Calu3 (cell line): ENCODE measurements at places on chromosomes 1 and 21. TPM values are rescaled to one million over a fixed set of nuclear protein-coding genes. Genes with fewer than 3 reads are reported as not detected.

GRCh38 chr1:163055531-163055930, 13.6 kb upstream of the RGS4 start:
- DNase-seq = no peak

- no peak for DNase-seq
These were observed 142.6 kb downstream of the SMYD3 start for GRCh38 chr1:246364415-246364941.

DNA sequence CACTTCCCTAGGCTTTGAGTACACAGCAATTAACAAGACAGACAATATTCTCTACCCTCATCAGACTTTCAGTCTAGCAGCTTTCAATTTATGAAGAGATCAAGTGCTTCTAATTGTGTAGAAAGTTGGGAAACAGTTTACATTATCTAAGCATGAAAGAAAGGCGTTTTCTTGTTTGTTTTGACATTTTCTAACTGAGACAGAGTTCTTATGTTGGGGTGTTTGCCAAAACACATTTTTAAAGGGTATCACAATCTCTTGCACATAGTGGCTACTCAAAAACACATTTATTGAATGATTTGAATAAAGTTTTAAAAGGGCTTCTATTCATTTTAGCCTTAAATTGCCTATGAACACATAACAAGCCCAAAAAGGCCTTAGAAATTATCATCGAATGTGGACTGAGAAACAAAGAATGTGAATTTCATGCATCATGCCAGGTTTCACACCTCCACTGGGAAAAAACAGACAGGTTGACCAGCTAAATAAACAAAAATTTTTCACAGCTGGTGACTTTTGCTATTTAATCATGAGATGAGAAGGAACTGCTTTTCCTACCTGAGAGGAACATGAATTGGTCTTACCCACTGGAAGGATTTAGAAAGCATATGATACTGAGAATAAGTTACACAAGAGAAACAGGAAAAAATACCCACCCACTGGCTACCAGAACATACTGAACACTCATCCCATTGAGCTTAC, 394.5 kb upstream of the PKN2 start:
- DNase-seq = no peak

The TRIM17 gene
- total RNA-seq = 2.3 and 3.8 TPM in 2 replicates

GRCh38 chr1:27139980-27140379, 14.9 kb downstream of the SLC9A1 start:
- DNase-seq = no peak

DNA sequence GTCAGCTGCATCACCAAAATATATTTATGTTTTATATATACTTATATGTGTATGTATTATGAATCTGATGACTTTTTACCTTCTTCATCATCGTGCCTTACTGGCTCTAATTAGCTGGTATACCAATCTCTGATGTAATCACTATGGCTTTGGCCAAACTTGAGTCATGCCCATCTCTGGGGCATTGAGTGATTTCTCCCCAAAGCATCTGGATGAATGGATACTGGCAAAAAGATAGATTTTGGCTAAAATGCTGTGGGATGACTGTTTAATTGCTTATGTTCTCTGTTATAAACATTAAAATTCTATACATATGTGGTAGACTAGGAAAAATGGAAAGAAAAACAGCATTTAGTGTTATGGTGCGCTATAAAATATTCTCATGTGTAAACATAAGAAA, 19.6 kb downstream of the CDKN2C start:
- DNase-seq = no peak

- no peak for DNase-seq
These were observed 558.2 kb upstream of the USP24 start for GRCh38 chr1:55773211-55773940.

- DNase-seq = no peak
These were observed 510 bp upstream of the IL10RB start for GRCh38 chr21:33265664-33266049.

DNA sequence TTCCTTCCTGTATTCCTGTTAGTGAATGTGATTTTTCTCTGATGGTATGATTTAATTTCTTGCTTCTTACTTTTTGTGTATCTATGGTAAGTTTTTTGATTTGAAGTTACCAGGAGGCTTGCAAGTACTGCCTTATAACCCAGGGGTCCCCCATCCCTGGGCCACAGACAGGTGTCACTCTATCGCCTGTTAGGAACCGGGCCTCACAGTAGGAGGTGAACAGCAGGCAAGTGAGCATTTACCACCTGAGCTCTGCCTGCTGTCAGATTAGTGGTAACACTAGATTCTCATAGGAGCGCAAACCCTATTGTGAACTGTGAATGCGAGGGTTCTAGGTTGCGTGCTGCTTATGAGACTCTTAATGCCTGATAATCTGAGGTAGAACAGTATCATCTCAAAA, 143.3 kb downstream of the RPS6KC1 start:
- DNase-seq = no peak

The MXRA8 gene
- not detected in 2 replicates for total RNA-seq
